ENCODE measurements at places on chromosomes 2 and 18. TPM values are rescaled to one million over a fixed set of nuclear protein-coding genes. Genes with fewer than 3 reads are reported as not detected.
A peak's percentile ranks its signal among the peaks of the same experiment; 100 is the strongest.

Gene NR4A2
- 0.26 TPM for total RNA-seq

Gene PAIP2B
- 5.2 TPM for total RNA-seq

Gene PDE1A
- total RNA-seq, result 0.13 TPM

Gene PROKR1
- total RNA-seq, result not detected

Gene TFPI
- total RNA-seq, result 0.64 TPM

Gene GCA
- 8.7 TPM for total RNA-seq

Gene L3MBTL4
- total RNA-seq, result 1.0 TPM

Gene IL1R1
- 1.6 TPM for total RNA-seq

Gene TMEM131
- 14.0 TPM for total RNA-seq

Gene FBXO41
- total RNA-seq, result 1.6 TPM

Gene CD8B2
- total RNA-seq, result not detected

Gene SGPP2
- 9.7 TPM for total RNA-seq

Gene ACKR3
- 22.0 TPM for total RNA-seq

Gene FBXO11
- 39.8 TPM for total RNA-seq

Gene GPR45
- total RNA-seq, result not detected

Gene FOXI3
- not detected for total RNA-seq

Gene ACTG2
- total RNA-seq, result not detected

Gene SFT2D3
- 3.2 TPM for total RNA-seq

Gene LINC00305
- not detected for total RNA-seq

Gene ASB18
- 0.38 TPM for total RNA-seq

Gene VWC2L
- not detected for total RNA-seq

- DNase-seq, result no peak
Measured at GRCh38 chr2:142878031-142878678, 691 bp downstream of the KYNU start.

- DNase-seq, result no peak
Measured at GRCh38 chr18:8279346-8279745, 329.9 kb upstream of the RAB12 start.

- no peak for DNase-seq
Measured at GRCh38 chr2:236550701-236551465, 18.7 kb upstream of the ACKR3 start.

GRCh38 chr18:44062345-44062744 lies 618.3 kb upstream of the SETBP1 start:
- no peak for DNase-seq

GRCh38 chr2:160321006-160321405 lies 120.9 kb upstream of the ITGB6 start:
- DNase-seq, result peak; percentile 42

DNA sequence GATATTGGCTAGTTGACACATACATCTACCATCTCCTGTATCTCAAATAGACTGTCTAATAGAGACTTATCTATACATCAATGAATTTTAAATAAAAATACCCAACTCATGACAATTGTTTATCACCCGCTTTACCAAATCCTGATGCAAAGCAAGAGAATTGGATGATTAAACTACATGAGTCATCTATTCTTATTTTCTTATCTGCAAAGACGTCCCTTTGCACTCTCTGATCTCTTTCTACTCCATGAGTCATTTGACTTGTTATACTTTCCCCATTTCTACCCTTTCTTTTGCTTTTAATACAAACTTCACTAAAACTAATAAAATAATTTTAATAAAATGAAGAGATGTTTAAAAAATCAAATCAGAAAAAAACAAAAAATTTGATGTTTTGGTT lies 261.7 kb upstream of the MAP2 start:
- peak; percentile 21 for DNase-seq

GRCh38 chr2:127403460-127403859 lies 14.8 kb upstream of the PROC start:
- no peak for DNase-seq

GRCh38 chr18:46009125-46009840 lies 42.2 kb upstream of the EPG5 start:
- DNase-seq, result no peak

GRCh38 chr18:62857263-62857976 lies 142.1 kb downstream of the PHLPP1 start:
- DNase-seq, result no peak

- DNase-seq, result no peak
Measured at GRCh38 chr18:59484561-59485328, 125.7 kb upstream of the LMAN1 start.

- peak; percentile 65 for DNase-seq
Measured at GRCh38 chr2:208250388-208250787, 4.5 kb downstream of the IDH1 start.

GRCh38 chr2:235654103-235654813 lies 160.4 kb downstream of the AGAP1 start:
- DNase-seq, result no peak

GRCh38 chr2:240993446-240994170 lies 4.8 kb upstream of the SNED1 start:
- no peak for DNase-seq

DNA sequence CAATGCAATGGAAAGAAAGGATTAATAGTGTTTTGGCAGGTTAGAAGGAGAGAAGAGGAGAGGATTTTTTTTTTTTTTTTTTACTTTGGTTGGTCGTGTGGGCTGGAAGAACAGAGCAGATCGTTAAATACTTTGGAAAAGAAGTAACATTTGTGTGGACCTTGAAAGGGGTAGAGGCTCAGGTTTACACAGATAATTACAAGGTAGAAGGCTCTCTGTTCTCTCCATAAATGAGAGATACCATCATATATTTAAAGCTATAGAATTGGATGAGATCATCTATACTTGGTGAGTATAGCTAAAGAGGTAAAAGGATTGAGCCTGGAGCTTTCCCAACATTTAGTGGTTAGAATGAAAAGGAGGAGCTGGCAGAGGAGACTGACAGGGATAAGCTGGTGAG lies 49.0 kb downstream of the SMCHD1 start:
- DNase-seq, result no peak

DNA sequence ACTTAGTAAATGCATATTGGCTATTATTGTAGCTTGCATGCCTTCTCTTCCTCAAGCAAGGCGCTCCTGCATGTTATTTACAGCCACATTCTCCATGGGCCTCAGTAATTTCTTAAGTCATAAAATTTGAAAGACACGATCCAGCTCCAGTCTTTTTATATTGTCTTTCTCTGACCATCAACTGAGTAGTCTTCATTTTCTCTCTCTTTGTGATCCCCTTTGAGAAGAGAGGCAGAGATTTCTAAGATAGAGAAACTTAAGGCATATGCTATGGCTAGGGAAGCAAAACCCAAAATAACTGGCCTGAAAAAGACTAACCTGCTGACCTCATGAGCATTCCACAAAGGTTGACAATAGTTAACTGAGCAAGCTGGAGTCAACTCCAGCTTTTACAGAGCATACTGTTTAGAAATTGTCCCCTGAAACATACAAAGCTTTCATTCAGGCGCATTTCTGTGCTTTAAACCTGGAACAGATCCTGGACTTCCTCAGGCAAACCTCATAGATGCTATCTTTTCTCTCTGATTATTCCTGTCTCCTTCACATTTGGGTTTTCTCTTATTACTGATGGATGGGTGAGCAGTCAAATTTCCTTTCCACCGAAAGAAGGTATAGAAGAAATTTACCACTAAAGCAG lies 4.6 kb downstream of the DPP4 start:
- no peak for DNase-seq

- DNase-seq, result no peak
Measured at GRCh38 chr2:101948625-101949155, 43.1 kb upstream of the IL1R2 start.

DNA sequence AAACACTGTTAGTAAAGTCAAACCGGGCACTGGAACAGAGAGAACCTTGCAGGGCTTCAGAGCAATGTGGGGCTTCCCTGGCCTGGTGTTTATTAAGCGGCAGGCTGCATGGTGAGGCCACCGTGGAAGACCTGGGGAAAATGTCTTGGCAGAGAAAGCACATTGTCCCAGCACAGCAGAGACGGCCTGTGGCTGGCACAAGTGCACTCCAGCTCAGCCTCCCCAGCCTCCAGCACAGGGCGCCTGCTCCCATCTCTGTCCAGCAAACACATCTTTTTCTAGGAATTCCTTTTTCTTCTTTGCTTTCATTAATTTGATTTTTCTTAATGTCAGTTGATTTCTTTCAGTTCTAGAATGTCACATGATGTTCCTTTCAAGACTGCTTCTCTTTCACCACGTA lies 138.2 kb upstream of the NFATC1 start:
- no peak for DNase-seq

GRCh38 chr2:71692621-71693277 lies 239.4 kb downstream of the DYSF start:
- DNase-seq, result no peak

DNA sequence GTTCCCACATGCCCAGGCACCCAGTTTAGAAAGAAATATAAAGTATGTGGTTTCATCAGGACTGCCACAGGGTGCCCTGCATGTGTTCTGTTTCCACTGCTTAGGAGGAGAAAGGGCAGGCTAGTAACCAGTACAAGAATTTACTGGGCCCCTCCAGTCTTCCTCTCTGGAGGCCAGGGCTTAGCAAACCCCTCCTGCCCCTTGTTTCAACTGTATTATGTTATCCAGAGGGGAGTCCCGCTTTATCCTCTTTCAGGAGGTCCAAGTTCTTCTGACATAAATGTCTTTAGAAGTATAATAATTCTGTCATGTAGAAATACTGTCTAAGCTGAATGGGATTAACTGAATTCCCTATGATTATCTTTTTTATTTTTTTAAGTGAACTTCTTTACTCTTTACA lies 132.1 kb downstream of the WDSUB1 start:
- DNase-seq, result no peak

GRCh38 chr18:45413180-45413836 lies 202.0 kb upstream of the SLC14A2 start:
- peak; percentile 49 for DNase-seq

DNA sequence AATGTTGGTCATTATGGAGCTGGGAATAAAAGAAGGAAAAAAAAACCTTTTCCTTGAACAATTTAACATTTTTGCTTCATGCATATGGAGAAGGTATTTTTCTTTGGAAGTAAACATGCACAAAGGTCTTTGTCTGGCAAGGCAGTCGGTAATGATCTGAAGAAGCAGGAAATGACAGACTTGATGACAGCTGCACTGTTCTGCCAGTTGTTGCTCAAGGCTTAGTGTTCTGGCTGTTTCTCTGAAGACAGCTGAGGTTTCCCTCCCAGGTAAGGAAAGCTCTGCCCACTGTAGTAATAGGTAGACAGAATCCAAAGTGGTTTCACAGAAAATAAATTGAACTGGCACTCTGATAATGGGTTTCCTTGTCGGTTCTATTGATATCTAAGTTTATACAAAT lies 308.4 kb upstream of the GCFC2 start:
- DNase-seq, result peak; percentile 25

DNA sequence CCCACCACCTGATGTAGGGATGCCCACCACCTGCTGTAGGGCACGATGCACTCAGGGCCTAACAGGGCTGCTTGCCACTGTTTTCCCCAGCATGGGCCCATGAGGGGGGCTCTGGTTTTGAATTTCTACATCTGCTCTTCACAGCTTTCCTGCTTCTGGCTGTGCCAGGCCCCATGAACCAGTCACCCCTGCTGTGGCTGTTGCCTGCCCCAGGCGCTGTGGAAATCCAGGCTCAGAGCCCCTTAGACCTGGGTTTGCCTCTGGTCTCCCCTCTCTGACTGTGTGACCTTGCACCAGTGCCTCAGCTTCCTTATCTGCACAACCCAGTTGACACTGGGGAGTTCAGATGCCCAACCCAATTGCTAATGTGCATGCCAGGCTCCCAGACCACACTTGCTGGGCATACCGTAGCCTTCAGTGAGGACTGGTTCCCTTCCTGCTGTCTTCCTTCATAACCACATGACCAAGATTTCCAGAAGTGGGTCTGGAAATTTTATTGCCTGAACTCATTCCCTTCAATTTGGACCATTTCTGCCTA lies 6.0 kb upstream of the MLPH start:
- no peak for DNase-seq

DNA sequence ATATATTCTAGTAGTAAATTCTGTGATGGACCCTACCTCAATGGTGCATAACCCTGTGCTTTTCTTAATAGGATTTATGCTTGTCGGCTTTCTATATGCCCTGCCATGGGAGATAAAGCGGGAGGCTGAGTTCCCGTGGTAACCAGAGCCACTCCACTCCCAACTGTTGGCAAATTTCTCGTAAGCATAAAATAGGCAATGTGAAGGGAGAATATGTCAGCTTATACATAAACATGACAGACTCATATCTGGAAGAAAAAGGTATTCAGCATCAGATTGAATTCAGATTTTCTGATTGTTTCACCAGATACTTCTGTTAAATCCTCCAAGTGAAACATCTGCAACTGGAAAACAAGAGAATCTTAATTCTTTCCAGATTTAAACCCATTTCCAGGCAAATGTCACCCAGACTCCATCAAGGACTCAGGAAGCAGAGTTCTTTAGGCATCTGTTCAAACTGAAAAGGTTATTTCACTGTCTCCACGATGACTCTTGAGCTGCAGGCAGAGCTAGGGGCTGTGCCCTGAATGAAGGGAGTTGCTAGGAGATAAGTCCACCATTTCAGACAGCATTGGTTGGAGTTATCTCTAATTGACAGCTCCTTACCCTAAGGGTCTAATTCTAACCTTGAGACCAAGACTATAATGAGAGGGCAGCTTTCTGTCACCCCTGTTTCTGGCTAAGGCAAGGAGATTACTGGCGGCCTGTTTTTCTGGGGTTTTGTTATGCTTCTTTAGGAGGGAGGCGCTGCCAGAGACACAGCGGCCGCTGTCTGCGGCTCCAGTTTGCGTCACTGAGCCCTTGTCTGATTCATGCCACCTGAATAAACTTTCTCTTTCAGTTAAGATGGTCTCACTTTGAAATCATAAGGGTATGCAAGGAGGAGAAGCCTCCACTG lies 381.3 kb downstream of the SOX11 start:
- DNase-seq, result no peak

DNA sequence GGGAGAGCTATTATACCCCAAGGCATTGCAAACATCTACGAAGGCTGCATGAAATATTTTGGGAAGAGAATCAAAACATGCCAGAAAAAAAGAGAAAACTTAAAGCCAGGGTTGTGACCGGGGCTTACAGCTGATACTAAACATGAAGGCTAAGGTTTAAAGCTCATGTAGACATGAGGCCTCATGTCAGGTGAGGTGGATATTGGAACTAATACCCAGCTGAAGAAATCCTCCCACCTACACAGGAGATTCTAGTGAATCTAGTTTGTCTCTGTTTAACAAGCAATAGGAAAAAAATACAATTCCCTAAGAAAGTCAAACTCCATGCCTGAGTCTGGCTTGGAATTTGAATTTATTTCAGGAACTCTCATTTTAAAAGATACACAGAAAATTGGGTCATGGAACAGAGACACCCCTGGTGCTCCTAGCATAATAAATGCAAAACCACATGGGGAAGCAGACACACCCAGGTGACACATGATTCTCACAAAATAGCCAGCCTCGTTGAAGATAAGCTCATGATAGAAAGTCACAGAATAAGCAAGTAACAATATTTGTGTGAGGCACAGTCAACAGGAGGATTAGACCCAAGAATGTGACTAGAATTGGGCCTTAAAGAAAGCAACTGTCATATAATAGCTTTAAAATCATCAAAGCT lies 42.2 kb downstream of the UPP2 start:
- DNase-seq, result no peak

DNA sequence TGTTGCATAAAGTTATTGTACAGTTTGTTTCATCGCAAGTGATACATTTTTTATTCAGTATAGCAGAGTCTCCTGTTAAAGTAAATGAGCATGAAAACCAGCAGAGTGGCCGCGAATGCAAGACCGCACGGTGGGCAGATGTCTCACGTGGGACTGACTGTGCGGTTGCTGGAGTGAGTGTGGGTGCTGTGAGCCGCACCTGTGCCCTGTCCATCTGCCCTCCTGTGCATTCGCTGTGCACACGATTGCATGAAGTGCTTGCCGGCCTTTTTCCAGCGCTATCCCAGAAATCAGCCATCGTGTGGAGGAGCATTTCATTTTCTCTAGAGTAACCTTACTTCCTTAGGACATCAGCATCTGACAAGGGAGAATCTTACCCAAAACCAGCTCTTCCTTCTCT lies 118.7 kb downstream of the RNF144A start:
- DNase-seq, result no peak
